ENCODE measurements at places on chromosomes 3 and 15.

- no peak for DNase-seq
Observed at GRCh38 chr15:67884009-67884408, 44.2 kb upstream of the RNU6-1 start.

- DNase-seq: no peak
Observed at GRCh38 chr3:31448882-31449243, 83.9 kb upstream of the STT3B start.

- DNase-seq: no peak
Observed at GRCh38 chr3:186869253-186870100, 27.0 kb downstream of the ADIPOQ start.

- DNase-seq: no peak
Observed at GRCh38 chr15:38789566-38789965, 225.0 kb upstream of the RASGRP1 start.

DNA sequence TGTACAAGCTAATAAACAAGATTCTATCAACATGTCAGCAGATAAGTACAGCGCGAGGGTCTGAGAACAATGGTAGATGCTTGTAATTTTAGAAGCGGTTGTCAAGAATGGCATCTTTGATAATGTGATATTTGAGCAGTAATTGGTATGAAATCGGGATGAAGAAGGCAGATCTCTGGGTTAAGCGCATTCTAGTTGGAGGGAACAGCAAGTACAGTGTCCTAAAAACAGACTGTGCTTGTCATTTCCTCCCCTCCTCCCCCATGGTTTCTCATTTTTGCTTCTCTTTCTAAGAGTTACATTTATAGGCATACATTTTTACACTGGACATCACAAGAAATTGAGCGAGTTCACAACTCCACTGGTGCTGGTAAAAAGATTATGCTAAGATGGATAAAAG is 23.3 kb downstream of the TGFBR2 start:
- no peak for DNase-seq

GRCh38 chr3:16909802-16910201 is 25.0 kb downstream of the PLCL2 start:
- no peak for DNase-seq

GRCh38 chr3:15875016-15875689 is 77.4 kb upstream of the ANKRD28 start:
- DNase-seq: no peak

GRCh38 chr3:117611211-117611610 is 901.6 kb downstream of the TUSC7 start:
- DNase-seq: no peak

DNA sequence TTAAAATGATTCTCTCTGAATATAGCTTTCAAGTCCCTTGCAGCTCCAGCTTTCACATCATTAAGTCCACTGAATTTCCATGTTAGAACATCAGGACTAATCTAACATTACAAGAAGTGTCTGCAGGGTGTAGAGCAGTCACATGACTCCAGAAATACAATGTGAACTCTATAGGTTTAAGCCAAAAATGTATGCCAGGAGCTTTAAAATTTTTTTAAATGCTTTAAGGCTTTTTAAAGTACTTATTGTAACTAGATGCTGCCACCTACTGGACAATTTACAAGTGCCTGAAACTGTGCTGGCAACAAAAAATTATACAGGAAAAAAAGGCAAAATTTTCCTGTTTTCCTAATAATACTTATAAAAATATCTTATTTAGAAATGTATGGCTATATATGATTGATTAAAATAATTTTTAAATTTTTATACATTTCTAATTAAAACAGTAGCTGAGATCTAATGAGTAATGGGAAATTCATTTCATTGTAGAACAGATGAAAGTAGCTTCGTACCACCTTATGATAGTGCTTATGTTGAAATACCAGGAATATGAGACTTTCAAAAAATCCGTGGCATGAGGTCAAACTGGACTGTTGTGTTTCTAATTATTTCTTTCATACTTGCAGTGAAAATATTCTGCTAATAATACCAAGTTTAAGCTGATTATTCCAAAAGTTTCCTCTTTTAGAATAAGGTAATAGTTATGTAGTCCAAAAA is 25.7 kb downstream of the FSIP1 start:
- DNase-seq: no peak

DNA sequence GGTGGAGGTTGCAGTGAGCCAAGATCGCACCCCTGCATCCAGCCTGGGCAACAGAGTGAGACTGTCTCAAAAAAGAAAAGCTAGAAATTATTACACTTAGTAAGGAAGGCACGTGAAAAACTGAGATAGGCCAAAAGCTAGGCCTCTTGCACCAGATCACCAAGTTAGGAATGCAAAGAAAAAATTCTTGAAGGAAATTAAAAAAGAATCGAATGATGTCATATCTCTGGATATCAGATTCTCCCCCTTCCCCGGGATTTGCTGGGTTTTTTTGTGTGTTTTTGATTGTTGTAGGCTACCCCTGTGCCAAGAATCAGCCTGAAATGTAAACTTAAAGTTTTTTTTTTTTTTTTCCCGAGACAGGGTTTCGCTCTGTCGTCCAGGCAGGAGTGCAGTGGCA is 17.4 kb downstream of the PTPN23 start:
- no peak for DNase-seq

Data from activated gamma-delta T cell (primary cell).